ENCODE measurements at places on chromosomes 1 and 21. TPM values are rescaled to one million over a fixed set of nuclear protein-coding genes. Genes with fewer than 3 reads are reported as not detected.

Gene SERPINC1
- 53.5 TPM for polyA plus RNA-seq

- no peak for DNase-seq
Measured at GRCh38 chr1:64882574-64883255, 83.6 kb downstream of the JAK1 start.

Gene DTL
- 3.1 TPM for polyA plus RNA-seq

DNA sequence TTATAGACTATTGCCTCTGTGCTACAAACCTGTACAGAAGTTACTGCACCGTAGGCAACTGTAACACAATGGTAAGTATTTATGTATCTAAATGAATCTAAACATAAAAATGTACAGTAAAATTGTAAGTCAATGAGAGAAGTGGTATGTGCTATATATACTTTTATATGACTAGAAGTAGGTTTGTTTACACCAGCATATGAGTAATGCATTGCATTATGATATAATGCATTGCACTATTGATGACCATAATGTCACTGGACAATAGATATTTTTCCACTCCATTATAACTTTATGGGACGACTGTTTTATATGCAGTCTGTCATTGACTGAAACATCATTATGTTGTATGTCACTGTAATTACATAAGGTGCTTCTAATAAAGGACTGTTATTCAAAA is 340.3 kb upstream of the SNX7 start:
- DNase-seq: no peak

DNA sequence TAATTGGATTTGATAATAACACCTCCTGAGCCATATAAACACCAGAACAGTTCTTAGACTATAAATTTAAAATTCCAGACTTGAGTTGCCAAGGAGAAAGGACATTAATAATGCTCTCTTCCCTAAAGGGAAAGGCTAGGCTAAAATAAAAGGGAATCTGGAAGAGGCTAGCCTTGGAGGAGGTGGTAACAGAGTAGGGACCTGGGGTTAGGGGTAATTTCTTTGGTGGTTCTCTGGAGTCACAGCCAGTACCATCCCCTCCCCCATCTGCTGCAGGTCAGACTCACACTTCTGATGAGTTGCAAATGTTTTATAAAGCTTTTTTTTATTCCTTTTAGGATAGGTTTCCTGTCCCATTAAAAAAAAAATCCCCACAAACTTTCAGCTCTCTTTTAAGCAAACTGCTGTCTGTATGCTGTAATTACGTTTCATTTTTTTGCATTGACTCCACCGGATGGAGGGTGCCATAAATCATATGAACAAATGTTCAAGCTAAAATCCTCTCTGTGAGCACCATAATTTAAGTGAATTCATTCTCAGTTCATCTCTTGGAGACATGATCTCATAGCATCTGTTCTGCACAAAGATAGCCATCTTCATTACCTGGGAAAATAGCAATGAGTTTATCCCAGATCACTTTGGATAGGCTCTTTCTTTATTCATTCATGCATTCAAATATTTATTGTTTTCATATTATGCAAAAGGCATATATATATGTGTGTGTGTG is 379.6 kb downstream of the TTLL7 start:
- no peak for DNase-seq

Gene CD247
- polyA plus RNA-seq: not detected

DNA sequence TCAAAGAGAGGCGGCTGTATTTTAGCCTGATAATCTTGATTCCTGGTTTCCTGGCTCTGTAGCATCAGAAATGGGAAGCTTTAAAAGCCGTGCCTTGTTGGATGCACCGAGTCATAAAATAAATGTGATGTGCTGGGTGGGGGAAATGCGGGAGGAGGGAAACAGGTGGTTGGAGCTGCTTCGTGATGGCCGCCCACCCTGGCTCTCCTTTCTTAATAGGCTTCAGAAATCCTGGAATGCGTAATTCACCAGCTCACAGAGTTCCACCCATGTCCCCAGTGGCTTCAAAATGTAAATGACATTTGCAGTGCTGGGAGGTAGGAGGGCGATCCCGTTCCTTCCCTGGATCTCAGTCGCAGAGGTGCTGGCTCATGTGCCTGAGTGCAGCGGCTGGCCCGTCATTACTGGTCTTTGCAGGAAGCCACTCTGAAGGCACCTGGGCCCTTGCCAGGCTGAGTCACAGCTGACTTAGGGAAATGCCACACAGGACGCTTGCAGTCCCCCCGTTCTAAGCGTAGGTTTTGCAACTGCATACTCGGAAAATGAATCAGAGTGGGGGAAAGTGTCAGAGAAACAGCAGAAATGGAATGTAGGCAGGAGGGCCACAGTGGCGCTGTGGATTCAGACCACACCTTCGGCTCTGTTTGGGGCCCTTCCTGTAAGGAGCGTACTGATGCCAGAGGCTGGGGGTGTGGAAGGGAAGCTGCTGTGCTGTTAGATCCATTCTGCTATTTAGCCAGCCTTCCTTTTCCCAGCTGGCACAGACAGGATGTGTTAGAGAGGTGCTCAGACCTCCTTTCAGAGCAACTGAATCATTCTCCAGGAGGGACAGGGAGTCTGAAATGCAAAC is 37.6 kb downstream of the GALNT2 start:
- DNase-seq: peak; percentile 94

- DNase-seq: peak; percentile 56
Measured at GRCh38 chr21:17903029-17903806, 84.1 kb upstream of the C21orf91 start.

- no peak for DNase-seq
Measured at GRCh38 chr1:197339106-197340060, 71.3 kb downstream of the CRB1 start.

Gene PPFIA4
- 5.2 TPM for polyA plus RNA-seq

- no peak for DNase-seq
Measured at GRCh38 chr1:85085417-85085816, 37.1 kb upstream of the MCOLN3 start.
